ENCODE measurements at places on chromosomes 6 and 20. TPM values are rescaled to one million over a fixed set of nuclear protein-coding genes. Genes with fewer than 3 reads are reported as not detected.
A peak's percentile ranks its signal among the peaks of the same experiment; 100 is the strongest.

The NKX2-2 gene
- not detected for total RNA-seq

The LTA gene
- not detected for total RNA-seq

The FBXO9 gene
- 45.5 TPM for total RNA-seq

DNA sequence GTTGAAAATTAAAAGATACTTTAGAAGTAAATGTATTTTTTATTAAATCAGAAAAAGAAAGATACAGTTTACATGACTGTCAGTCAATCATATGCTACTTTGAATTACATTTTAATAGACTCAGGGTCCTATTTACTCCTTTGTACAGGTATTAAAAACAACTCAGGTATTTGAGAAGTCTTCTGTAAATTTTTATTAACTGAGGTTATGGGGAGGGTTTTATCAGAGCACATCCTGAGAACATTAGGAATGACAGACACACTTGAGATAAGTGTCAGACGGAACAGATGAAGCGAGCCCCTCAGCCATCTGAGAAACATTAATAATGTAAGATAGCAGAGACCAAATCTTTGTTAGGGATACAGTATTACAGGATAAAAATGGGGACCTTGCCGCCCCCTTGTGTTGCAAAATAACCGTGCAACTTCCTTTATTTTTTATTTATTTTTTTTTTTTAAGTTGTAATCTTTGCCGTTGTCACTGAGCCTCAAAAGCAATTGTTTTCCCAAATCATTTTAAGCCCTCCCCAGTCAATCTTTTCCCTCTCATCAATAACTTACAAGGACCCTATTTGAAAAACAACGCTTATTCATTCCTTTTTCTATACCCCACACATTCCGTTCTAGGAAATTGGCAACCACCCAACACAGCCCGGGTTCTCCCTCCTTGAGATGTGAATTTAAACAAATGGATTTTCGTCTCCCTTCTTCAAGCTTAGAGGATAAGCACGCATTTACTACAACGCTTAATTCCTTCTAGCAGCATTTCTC is 126.7 kb downstream of the BCAS1 start:
- no peak for DNase-seq

DNA sequence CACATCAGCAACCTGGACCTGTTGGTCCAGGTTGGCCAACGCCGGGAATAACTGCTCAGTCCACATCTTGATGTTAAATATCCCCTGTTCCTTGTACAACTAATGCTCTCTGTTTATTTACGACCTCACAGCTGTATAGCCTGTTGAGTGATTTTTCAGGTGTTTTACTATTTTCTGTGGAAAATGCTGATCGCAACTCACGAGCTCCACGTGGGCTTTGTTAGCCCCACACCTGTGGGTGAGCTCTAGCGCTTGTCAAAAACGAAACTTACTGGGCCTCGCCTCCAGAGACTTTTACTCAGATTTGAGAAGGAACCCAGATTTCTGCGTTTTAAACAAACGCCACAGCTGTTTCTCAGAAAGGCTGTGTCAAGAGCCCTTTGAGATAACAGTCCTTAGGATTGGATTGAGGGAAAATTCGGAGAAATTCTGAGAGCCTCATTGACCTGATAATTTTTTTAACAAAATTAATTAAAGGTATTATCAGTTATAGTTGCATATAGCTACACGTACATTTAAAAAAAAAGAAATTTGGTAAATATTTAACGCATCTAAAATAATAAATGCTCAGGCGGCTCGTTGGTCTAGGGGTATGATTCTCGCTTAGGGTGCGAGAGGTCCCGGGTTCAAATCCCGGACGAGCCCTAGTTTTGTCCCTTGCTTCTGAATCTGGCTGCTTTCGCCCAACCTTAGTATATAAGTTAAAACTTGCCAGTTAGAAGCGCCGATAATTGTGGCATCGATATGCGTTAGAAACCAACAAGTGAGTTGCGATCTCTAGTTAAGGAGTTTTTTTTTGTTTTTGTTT is 16.7 kb downstream of the HMGN4 start:
- peak; percentile 50 for DNase-seq

DNA sequence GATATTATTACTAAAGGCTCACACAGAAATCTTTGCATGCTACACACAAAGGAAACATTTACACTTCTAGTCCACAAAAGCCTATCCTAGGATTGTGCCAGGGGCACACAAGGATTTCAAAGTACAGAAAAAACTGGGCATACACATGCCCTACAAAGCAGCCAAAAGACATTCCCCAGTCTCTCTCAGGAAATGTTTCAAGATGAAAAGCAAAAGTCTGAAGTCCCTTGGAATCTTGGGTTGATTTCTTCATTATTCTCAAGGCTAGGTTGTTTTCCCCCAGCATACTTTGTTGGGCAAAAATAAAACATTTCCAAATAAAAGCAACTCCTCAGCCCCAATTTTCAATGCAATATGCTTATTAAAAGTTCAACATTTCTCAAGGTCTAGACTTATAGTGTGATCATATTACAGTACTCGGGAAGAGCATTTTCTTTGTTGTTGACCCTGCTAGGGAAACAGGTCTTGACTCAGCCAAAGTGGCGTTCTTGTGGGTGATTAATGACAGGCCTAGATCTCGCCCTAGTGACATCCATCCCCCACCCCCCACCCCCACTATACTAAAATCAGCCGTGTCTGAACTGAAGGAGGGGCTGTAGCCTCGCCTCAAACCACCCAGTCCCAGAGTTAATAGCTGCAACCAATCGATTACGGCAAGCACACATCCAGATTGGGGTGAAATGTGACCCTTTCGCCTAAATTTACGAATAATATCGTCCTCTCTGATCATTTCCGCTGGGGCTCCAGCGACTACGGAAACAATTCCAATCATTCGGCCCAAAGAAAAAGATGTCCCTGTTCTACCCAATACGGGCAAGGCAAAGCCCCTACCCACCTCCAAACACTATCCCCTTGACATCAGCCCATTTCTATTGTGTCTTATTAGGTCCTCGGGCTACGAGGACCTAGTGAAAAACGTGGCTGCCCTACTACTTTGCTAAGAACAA is 1.4 kb downstream of the AKIRIN2 start:
- peak; percentile 40 for DNase-seq

GRCh38 chr20:48821261-48821920 is 6.4 kb downstream of the PREX1 start:
- no peak for DNase-seq

DNA sequence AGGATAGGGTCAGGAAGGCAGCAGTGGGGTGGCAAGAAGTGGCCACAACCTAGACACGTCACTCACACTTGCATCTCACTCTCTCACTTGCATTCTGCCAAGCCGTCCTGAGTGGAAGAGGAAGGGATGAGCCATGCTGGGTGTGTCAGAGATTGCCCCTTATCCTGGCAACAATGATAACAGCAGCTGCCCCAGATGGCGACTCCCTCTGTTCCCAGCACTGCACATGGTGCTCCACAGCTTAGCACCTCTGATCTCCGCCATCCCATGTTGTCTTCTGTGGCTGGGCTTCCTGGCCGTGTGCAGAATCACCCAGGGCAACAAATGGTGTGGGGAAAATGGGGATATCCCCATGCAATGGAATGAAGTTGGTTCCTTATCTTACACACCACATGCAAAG is 11.1 kb downstream of the KCNB1 start:
- no peak for DNase-seq

- no peak for DNase-seq
Observed at GRCh38 chr20:4813076-4813862, 91.6 kb downstream of the PRND start.

- no peak for DNase-seq
Observed at GRCh38 chr20:19706463-19706862, 51.6 kb upstream of the RIN2 start.

All from foreskin keratinocyte (primary cell).